ENCODE measurements at places on chromosomes 1 and 21.

DNA sequence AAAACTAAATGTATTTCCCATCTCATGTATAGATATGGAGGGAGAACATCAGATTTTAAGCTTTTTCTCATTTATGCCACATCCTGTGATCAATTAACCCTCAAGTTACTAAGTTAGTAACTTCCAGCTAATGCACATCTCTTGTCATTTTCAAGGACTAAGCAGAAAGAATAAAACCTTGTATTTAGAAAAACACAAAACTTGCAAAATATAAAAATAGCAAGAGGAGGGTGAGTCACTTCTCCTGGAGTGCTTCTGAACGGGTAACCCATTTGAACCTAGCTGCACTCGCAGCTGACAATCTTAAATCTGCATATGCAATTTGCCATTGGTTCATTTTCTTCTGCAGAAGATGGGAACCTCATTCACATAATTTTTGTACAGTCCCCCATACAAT lies 500.5 kb downstream of the SETD4 start:
- DNase-seq: no peak

DNA sequence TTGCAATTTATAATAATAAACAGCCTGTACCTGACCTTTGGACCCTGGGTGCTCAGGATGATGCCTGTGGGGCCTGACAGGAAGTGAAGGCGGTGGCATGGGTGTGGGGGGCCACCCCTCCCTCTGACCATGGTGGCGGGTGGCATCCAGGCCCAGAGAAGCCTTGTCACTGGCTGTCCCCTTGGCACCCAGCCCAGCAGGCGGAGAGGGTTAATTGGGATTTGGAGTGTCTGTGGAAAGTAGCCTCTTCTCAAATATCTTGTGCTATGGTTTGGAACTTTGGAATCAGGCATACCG lies 20.5 kb downstream of the SOX13 start:
- DNase-seq: peak; percentile 83

DNA sequence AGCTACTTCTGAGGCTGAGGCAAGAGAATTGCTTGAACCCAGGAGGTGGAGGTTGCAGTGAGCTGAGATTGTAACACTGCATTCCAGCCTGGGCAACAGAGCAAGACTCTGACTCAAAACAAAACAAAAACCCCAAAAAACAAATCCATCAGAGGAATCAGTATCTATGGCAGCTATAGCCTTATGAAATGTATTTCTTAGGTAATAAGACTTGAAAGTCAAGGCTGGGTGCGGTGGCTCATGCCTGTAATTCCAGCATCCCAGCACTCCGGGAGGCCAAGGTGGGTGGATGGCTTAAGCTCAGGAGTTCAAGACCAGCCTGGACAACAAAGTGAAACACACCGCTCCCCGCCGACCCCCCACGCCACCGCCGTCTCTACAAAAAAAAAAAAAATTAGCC lies 31.1 kb upstream of the EYA3 start:
- no peak for DNase-seq

- peak; percentile 81 for DNase-seq
These were observed 1.1 kb downstream of the RALGPS2 start for GRCh38 chr1:178726087-178726517.

DNA sequence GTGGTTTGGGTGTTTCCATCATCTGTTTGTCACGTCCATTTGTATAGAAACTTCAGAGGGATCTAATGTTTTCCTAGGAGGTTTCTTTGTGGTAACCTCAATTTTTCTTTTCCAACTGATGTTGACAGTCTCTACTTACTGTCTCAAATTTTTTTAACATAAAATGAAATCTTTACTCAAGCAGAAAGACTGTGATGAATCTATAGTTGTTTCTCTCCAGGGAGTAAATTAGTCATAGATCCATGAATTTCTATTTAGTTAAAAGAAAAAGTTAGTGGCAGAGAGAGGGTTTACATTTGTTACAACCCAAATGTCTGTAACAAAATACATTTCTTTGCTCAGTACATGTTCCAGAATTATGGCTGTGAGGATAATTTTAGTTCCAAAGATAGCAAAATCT lies 161.6 kb downstream of the DISP1 start:
- DNase-seq: no peak

DNA sequence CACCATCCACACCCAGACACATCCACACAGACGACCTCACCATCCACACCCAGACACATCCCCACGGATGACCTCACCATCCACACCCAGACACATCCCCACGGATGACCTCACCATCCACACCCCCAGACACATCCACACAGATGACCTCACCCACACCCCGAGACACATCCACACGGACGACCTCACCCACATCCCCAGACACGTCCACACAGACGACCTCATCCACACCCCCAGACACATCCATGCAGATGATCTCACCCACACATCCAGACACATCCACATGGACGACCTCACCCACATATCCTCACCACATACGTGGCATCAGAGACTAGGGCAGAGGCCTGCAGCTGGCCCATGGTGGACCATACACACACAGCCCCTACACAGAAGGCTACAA lies 14.7 kb upstream of the FABP3 start:
- DNase-seq: no peak

GRCh38 chr1:232620356-232620969 lies 9.5 kb downstream of the SIPA1L2 start:
- DNase-seq: peak; percentile 81

DNA sequence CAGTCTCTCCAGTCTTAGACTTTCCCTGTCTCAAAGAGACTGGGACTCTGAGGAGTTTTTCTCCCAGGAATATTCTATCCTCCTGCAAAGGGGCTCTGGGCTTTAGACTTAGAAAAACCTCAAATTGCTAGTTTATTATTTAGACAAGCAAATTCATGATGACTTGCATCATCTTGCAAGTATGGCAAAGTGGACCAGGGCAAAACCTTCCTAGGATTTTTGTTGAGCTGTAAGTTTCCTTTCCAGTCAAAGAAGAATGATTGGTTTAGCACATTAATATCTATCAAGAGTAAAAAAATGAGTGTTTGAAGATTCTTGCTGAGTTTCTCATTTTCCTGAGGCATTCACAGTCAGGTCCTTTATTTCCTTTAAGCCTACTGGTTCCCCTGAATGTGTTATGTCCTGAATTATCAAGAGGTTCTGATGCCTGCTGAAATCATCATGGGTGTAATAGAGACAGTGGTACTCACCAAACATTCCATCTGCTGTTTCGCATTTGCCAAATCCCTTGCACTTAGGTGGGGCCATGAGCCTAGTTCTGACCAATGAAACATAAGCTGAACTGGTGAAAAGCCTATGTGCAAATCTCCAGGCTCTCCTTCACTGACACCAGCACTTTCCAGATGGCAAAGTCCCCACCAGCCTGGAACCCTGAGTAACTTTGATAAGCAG lies 25.2 kb upstream of the SPAG17 start:
- DNase-seq: no peak

DNA sequence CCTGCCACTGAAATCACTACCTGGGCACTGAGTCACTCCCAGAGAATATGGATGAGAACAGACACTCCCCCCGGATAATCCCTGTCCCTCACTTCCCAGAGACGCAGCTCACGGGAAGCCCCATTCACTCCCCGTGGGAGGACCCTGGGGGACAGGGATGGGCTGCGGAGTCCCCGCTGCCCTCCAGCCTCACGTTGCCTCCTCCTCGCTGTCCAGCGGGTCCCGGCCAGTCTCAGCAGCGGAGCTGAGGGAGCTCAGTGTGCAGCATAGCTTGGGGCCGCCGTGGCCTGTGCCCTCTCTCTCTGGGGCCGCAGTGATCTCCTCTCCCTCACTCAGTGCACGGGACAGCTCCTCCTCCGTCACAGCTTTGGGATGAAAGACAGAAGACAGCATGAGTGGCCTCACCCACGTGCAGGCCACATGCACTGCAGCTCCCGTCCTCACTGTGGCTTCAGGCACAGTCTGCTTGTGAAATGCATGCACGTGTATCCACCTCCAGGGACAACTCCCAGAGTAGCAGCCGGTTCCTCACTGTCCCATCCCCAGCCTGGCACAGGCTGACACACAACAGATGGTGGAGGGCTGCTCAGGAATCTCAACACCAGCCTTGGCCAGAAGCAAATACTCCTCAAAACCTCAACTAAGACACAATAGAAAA lies 7.4 kb downstream of the CFAP410 start:
- no peak for DNase-seq

GRCh38 chr1:22673486-22674409 lies 20.7 kb downstream of the C1QB start:
- DNase-seq: peak; percentile 63

GRCh38 chr1:203033287-203033686 lies 7.0 kb downstream of the PPFIA4 start:
- DNase-seq: no peak

GRCh38 chr1:41917835-41918449 lies 780 bp downstream of the HIVEP3 start:
- peak; percentile 42 for DNase-seq

DNA sequence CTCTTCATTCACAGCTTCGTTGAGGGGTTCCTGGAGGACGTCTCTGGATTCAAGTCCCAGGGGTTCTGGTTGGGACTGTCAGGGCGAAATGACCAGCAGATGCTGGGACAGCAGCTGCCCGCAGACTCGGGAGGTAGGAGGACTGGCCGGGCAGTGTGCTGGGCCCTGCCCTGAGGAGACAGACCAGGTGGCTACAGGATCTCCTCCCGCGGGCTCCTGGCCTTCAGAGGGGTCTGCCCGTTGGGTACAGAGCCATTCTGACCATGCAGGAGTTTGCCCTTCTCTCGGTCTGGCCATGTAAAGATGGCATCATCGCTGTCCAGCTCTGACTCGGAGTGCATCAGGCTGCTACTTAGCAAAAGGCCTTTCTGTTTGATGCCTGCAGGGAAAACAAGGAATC lies 122.5 kb downstream of the KIAA0319L start:
- no peak for DNase-seq

GRCh38 chr1:34831721-34832246 lies 27.8 kb downstream of the SMIM12 start:
- no peak for DNase-seq

GRCh38 chr21:33843216-33843615 lies 72.4 kb downstream of the ATP5PO start:
- DNase-seq: no peak

GRCh38 chr1:200479816-200480215 lies 70.0 kb upstream of the ZNF281 start:
- no peak for DNase-seq

DNA sequence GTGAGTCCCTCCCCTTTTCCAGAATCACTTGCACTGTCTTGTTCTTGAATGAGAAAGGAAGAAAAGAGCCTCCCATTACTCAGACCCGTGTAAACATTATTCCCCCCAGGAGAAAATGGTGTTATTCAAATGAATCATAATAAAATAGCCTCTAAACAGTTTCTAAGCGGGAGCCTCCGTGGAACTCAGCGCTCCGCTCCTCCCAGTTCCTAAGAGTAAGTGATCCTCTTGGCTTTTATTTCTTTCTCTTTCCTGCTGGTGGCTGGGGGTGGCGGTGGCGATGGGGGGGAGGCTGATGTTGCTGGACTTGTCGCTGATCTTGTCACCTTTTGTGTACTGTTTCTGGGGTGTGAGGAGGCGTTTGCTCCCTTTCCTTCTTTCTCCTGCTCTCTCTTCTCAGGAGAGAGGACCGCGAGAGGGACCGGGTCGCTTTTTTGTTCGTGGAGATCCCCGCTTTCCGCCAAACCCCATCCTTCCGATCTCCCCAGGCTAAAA lies 781 bp downstream of the PROX1 start:
- peak; percentile 18 for DNase-seq

DNA sequence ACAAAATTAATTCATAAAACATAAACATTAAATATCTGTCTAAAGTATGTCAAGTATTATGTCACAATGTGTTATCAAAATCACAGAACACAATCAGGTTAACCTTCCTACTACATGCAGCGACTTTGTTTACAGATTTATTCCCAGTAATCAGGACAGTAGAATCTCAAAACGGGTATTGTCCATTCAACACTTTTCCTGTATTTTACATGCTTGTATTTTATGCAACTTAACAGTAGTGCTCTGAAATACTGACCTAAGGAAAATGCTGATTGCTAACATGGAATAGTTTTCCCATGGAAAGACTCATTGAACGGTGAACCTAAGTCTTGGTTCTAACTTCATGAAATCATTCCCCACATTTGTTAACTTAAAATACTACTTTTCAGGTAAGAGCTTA lies 2.3 kb downstream of the SERBP1 start:
- no peak for DNase-seq

DNA sequence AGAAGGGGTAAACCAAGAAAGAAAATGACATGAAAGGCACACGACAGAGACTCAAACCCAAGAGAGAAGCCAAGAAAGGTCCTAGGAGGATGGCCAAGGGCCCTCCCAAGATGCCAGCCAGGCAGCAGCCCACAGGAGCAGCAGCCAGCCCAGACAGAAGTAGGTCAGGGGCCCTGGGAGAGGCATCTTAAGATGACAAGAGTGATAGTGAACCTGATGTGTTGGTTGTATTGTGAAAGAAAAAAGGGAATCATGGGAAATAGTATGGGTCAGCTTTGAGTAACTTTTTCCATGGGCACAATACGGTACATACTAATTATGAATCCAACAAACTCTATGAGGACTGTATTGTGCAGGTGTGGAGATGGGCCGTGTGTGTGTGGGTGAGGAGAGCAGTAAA lies 3.3 kb downstream of the CCSAP start:
- no peak for DNase-seq

DNA sequence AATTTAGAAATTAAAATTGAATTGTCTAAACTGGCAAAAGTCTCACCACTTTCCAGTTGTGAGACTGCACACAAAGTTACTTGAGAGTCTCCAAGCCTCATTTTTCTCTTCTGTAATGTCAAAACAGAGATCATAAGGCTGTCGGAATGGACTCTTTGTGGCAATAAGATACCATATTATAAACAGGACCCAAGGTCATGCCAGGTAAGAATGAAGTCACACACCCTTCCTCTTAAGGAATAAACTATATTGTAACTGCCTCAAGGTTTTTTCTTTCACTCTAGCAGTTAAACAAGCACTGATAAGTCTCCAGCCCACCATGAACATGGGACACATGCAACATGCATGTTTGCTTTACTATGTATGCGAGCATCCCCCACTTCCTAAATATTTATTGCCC lies 50.1 kb upstream of the DIRAS3 start:
- no peak for DNase-seq

GRCh38 chr1:243396876-243397275 lies 141.0 kb downstream of the SDCCAG8 start:
- DNase-seq: no peak

DNA sequence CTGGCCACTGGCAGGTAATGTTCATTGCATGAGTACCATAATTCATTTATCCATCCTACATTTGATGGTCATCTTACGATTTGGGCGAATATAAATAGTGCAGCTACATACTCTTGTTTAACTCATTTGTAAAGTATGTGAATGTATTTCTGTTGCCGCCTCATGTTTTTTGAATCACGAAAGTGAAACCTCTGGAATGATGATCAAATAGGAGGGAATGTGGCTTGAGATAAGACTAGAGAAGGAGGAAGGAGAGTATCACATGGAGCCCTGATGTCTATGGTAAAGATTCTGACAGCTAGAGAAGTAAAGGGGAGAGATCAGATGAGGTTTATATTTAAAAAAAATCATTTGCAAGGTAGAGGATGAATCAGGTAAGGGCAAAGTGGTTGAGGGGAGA lies 8.0 kb downstream of the MRPS14 start:
- DNase-seq: no peak

- no peak for DNase-seq
These were observed 30.9 kb upstream of the ID3 start for GRCh38 chr1:23590058-23590783.

GRCh38 chr1:16257968-16258367 lies 21.0 kb upstream of the CPLANE2 start:
- no peak for DNase-seq

Measured in LoVo (cell line).